ENCODE measurements at places on chromosomes 4 and X. TPM values are rescaled to one million over a fixed set of nuclear protein-coding genes. Genes with fewer than 3 reads are reported as not detected.

DNA sequence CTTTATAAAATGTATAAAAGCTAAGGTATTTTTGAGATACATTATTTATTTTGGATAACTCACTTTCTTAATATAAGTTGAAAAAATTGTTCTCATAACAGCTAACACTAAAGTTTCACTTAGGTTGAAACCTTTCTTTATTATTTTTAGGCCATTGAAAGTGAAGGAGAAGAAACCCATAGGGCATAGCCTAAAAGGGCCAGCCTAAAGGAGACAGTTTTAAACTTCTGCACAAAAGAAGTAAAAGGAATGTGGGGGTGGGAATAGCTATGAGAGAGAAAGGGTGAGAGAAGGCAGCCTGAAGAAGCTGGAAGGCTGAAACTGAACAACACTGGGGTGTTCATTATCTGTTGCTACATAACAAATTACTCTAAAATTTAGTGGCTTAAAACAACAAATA, 57.6 kb upstream of the RAPGEF2 start:
- no peak for DNase-seq
- H3K36me3 ChIP-seq: no peaks in the 10 kb centered on the region
- H3K27me3 ChIP-seq: no peaks in the 10 kb centered on the region
- no peak overlapping the region for H3K4me3 ChIP-seq
- no peak overlapping the region for H3K27ac ChIP-seq

The BRS3 gene
- 0.08 TPM for polyA plus RNA-seq

DNA sequence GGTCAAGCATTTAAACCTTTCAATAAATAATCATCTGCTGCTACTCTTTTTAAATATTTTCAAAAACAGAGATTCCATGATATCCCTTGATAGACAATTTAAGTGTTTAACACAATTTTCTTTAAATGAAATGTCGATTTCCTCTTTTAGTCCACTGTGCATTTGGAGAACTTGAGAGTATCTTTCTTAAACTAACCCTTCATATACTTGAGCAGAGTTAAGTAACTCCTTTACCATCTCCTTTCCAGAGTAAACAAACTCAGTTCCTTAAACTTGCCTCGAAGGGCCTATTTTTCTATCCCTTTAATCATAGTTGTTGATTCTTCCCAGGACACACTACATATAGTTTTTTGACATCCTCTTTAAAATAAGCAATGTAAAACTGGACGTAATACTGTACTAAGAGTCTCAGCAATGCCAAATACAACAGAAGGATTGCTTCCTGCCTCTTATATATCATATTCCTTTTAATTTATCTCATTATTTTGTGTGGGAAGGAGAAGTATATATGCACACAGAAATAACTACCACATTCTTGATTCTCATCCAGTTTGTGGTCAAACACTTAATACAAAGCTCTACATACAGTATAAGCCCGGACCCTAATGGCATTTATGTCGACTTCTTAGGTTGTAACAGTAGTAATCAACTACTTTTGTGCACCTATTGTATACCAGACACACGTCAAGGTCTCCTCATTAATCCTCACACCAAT, 22.8 kb downstream of the RAB28 start:
- H3K36me3 ChIP-seq: peaks cover 5% of the 10 kb centered on the region
- H3K4me1 ChIP-seq: no peaks in the 10 kb centered on the region
- H3K27ac ChIP-seq: no peak overlapping the region
- no peak for DNase-seq
- H3K27me3 ChIP-seq: no peaks in the 10 kb centered on the region

GRCh38 chrX:136473663-136474062, 14.1 kb upstream of the BRS3 start:
- DNase-seq: no peak
- no peak overlapping the region for H3K4me3 ChIP-seq
- no peak overlapping the region for H3K27ac ChIP-seq

The PAGE2 gene
- polyA plus RNA-seq: 0.50 TPM

The FIP1L1 gene
- polyA plus RNA-seq: 81.7 TPM

GRCh38 chrX:119647089-119647488, 40.9 kb upstream of the NKRF start:
- H3K4me1 ChIP-seq: no peaks in the 10 kb centered on the region
- no peak for DNase-seq
- peaks cover 15% of the 10 kb centered on the region for H3K36me3 ChIP-seq
- H3K27ac ChIP-seq: no peak overlapping the region

GRCh38 chr4:17324386-17324830, 187.5 kb downstream of the QDPR start:
- DNase-seq: peak; percentile 49
- H3K36me3 ChIP-seq: no peaks in the 10 kb centered on the region
- no peak overlapping the region for H3K4me3 ChIP-seq
- no peak overlapping the region for H3K27ac ChIP-seq
- peaks cover 10% of the 10 kb centered on the region for H3K4me1 ChIP-seq

- H3K4me1 ChIP-seq: no peaks in the 10 kb centered on the region
- no peak overlapping the region for H3K27ac ChIP-seq
- H3K36me3 ChIP-seq: no peaks in the 10 kb centered on the region
Measured at GRCh38 chrX:1224954-1225353, 12.5 kb upstream of the CRLF2 start.

DNA sequence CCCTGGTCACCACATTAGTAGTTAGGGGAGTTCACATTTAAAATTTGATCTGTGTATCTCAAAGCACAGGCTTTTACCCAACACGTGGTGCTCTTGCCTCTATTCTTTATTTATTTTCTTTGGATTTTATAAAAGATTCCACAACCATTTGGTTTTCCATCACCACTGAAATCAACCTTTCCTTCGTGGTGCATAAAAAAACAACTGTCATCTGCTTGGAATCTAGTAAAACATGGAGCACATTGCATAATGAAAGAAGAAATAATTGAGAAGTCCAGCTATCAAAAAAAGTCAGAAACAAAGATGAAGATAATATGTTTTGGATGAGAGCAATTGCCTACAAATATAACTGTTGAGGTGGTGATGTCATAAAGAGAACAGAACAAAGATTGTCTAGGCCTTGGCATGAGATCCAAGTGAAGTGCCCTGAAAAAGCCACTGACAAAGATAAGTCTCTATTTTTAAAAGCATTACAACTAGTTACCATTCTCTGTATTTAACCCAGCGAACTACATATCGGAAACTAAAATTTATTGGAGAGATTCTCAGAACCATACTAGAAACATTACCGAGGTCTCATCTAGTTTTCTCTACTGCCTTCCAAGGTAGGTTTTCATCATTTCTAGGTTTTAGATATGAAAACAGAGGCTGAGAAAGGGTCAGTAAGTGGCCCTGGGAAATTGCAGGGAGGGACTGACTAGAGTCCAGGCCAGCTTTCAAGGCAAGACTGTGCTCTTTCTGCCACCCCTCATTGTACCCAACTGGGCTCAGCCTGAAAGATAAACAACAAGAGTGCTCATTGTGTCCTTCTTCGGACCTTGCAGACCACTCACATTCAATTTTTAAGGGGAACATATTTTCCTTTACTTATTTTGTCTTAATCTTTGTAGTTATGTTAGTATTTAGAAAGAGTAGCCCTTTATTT, 127.3 kb downstream of the MAD2L1 start:
- H3K27me3 ChIP-seq: no peaks in the 10 kb centered on the region
- no peaks in the 10 kb centered on the region for H3K4me1 ChIP-seq
- no peaks in the 10 kb centered on the region for H3K36me3 ChIP-seq
- H3K27ac ChIP-seq: no peak overlapping the region
- H3K4me3 ChIP-seq: no peak overlapping the region
- DNase-seq: no peak

DNA sequence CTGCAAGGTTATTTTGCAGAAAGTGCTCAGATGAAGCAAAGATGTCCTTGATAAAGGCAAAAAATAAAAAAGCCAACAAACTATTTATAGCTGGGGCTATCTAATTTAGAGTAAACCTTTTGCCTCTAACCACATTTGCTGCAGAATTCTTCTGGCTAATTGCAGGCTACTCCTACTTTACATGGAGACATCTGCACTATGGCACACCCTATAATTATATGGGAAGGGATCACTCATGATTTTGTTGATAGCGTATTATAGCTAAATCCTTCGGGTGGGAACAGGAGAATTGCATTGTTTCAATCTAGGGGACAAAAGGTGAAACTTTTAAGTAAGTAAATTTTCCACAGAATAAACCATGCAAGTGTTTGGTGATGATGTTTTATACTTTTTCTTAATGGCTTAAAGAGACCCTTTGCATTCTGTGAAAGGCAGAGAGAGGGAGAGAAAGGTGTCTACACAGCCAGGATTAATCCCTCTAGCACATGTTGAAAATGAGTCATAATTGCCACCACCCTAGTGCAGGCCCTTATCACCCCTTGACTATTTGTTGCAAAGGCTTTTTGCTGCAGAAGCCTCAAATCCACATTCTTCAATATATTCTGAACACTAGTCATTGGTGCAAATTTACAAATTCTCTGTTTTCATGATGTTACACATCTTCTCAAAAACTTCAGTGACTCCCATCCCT, 221.3 kb upstream of the BMP3 start:
- H3K36me3 ChIP-seq: no peaks in the 10 kb centered on the region
- H3K27ac ChIP-seq: no peak overlapping the region
- H3K4me1 ChIP-seq: no peaks in the 10 kb centered on the region

GRCh38 chr4:185792384-185793115, 19.4 kb downstream of the SORBS2 start:
- no peaks in the 10 kb centered on the region for H3K4me1 ChIP-seq
- H3K36me3 ChIP-seq: no peaks in the 10 kb centered on the region
- no peaks in the 10 kb centered on the region for H3K27me3 ChIP-seq
- DNase-seq: no peak

DNA sequence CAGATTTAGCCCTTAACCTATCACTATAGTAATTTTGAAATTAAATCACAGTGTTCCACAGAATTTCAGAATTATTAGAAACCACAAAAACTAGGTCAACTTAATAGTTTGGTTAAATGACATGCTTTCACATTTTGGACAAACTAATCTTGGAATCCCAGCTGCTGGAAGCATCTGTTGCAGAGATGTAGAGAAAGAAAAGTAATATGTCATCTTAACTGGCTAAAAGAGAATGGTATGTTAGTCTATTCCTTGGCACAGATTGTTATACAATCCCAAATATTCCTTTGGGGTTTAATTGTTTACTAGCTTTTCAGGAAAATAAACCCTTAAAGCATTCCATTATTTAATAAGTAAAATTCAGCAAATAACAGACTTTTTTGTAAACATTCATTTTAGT, 519.9 kb downstream of the IL15 start:
- H3K27me3 ChIP-seq: no peaks in the 10 kb centered on the region
- H3K36me3 ChIP-seq: no peaks in the 10 kb centered on the region
- DNase-seq: no peak

GRCh38 chr4:7209699-7210098, 17.4 kb downstream of the SORCS2 start:
- no peak overlapping the region for H3K4me3 ChIP-seq
- peaks cover 13% of the 10 kb centered on the region for H3K4me1 ChIP-seq
- no peak overlapping the region for H3K27ac ChIP-seq
- no peak for DNase-seq

The TSPAN7 gene
- 43.4 TPM for polyA plus RNA-seq

DNA sequence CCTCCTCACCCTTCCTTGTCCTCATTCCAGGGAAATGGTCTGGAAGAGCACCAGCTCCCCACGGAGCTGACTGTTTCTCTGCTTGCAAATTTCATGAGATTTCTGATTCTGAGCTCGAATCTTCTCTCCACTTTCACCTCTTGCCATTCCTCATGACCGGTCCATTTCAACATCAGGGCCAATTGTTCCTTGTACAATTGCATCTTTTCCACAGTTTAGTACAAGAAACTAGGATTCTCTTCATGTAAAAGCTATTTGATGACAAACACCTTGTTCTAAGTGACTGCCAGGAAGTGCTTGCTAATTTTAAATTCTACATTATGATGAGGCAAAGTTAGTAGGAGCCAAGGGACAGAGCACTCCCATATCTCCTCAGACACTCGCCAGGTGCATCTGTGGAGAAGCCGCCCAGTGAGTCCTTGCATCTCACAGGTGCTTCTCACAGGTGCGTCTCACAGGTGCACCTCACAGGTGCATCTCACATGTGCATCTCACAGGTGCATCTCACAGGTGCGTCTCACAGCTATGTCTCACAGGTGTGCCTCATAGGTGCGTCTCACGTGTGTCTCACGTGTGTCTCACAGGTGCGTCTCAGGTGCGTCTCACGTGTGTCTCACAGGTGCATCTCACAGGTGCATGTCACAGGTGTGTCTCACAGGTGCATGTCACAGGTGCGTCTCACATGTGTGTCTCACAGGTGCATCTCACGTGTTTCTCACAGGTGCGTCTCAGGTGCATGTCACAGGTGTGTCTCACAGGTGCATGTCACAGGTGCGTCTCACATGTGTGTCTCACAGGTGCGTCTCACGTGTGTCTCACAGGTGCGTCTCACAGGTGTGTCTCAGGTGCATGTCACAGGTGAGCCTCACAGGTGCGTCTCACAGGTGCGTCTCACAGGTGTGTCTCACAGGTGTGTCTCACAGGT, 3.0 kb upstream of the PDE6B start:
- no peaks in the 10 kb centered on the region for H3K4me1 ChIP-seq
- no peaks in the 10 kb centered on the region for H3K27me3 ChIP-seq
- no peak for DNase-seq
- H3K4me3 ChIP-seq: no peak overlapping the region
- H3K36me3 ChIP-seq: no peaks in the 10 kb centered on the region

DNA sequence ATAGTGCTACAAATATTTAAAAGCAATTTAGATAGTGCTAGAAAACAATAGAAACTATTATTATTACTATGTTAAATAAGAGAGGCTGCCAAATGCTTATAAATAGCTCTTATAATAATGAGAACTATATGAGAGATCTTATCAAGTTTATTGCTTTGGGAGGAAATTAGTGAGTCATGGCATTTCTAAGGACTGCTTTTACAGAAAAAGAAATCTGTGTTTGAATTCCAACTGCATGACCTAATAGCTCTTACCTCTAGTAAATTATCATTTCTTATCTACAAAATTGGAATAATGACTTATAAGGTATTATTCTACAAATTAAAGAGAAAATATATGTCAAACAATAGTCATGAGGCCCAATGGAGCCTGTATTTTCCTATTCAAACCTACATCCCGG, 177.2 kb downstream of the GABRG1 start:
- no peaks in the 10 kb centered on the region for H3K27me3 ChIP-seq
- H3K27ac ChIP-seq: no peak overlapping the region
- no peak overlapping the region for H3K4me3 ChIP-seq
- no peaks in the 10 kb centered on the region for H3K36me3 ChIP-seq
- no peak for DNase-seq
- H3K4me1 ChIP-seq: no peaks in the 10 kb centered on the region

The PNMA3 gene
- 3.4 TPM for polyA plus RNA-seq

The MAP3K15 gene
- polyA plus RNA-seq: 2.0 TPM

DNA sequence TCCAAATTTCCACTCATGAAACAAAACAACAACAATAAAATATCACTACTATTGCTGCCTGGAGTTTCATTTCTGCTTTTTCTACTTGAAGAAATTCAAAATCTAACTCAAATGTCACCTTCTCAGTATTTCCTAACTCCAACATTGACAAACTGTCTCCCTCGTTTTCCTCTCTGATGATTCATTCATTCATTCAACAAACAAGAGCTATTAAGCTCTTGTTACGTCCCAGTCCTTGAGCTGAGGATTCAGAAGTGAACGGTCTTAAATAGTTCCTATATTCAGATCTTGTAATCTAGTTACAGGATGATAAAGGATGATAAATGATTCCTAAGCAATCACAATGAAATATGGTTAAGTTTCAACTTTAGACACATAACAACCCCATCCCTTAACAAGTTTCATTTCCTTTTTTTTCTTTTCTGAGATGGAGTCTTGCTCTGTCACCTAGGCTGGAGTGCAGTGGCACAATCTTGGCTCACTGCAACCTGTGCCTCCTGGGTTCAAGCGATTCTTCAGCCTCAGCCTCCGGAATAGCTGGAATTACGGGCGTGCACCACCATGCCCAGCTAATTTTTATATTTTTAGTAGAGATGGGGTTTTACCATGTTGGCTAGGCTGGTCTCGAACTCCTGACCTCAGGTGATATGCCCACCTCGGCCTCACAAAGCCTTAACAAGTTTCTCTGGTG, 1.7 kb downstream of the SLC9B2 start:
- H3K36me3 ChIP-seq: no peaks in the 10 kb centered on the region
- H3K27me3 ChIP-seq: no peaks in the 10 kb centered on the region
- no peak overlapping the region for H3K4me3 ChIP-seq
- no peak overlapping the region for H3K27ac ChIP-seq
- no peak for DNase-seq

Measured in left lung (tissue), 14 donors.